ENCODE measurements at places on chromosomes 4 and X.

GRCh38 chr4:42747971-42748370 lies 91.1 kb upstream of the ATP8A1 start:
- no peak for DNase-seq

GRCh38 chr4:26192899-26193869 lies 127.6 kb upstream of the RBPJ start:
- no peak for DNase-seq

- no peak for DNase-seq
Observed at GRCh38 chrX:54920610-54921426, at the start of gene TRO. TSS of gene TRO (plus strand) at chrX:54920824. CDS start at chrX:54922247, 1,423 bp downstream.

- no peak for DNase-seq
Observed at GRCh38 chr4:43325220-43325967, 432.9 kb downstream of the GRXCR1 start.

DNA sequence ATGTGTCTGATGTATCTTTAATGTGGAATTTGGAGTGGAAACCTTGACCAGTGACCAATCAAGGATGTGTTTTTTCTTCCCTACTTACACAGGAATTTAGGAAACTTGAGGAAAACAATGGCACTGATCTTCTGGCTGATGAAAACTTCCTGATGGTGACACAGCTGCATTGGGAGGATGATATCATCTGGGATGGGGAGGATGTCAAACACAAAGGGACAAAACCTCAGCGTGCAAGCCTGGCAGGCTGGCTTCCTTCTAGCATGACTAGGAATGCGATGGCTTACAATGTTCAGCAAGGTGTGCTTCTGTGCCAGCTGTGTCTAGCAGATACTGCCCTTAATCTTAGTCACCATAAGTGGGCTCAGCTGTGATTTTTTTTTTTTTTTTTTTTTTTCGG lies 12.6 kb downstream of the TAF1 start:
- no peak for DNase-seq

- DNase-seq: no peak
Observed at GRCh38 chrX:141220342-141221008, 21.8 kb downstream of the SPANXC start.

- DNase-seq: no peak
Observed at GRCh38 chrX:66221856-66222255, 57.8 kb downstream of the HEPH start.

- DNase-seq: no peak
Observed at GRCh38 chr4:109671350-109671749, 31.9 kb downstream of the CASP6 start.

Data from esophagus squamous epithelium (tissue), 5 donors.